ENCODE measurements at places on chromosomes 5 and 9. TPM values are rescaled to one million over a fixed set of nuclear protein-coding genes. Genes with fewer than 3 reads are reported as not detected.
A peak's percentile ranks its signal among the peaks of the same experiment; 100 is the strongest.

- no peak for DNase-seq
Measured at GRCh38 chr5:111856876-111857466, 100.0 kb upstream of the NREP start.

GLDC gene
- 0.62 TPM for total RNA-seq

OR13C8 gene
- not detected for total RNA-seq

DNA sequence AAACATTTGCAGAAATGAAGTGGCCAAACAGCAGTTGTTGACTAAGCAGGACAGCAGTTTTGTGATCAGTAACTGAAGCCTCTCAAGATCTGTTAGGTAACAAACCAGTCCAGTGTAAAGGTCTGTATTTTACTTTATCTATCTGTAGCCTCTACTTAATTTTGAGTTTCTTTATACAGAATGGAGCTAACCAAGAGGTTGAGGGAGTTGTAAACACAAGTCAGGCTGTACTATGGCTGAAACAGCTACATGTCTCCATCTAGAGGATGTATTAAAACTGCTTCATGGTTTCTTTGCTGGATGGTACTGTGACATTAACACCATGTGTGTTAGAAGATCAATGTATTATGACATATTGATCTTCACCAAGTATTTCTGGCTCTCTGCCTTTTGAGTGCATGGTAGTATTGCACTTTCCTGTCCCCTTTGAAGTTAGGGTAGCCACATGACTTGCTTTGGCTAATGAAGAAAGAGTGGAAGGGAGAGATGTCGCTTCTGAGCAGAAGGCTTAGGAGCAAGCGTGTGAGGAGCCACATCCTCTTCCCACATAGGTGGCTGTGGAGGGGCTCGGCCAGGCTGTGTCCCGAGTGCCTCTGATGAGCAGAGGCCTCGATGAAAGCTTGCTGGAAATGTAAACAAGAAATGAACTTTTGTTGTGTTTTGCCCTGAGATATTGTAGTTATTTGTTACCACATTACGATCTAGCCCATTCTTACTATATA, 105.6 kb upstream of the PCA3 start:
- peak; percentile 40 for DNase-seq

BTNL8 gene
- total RNA-seq = not detected

DNA sequence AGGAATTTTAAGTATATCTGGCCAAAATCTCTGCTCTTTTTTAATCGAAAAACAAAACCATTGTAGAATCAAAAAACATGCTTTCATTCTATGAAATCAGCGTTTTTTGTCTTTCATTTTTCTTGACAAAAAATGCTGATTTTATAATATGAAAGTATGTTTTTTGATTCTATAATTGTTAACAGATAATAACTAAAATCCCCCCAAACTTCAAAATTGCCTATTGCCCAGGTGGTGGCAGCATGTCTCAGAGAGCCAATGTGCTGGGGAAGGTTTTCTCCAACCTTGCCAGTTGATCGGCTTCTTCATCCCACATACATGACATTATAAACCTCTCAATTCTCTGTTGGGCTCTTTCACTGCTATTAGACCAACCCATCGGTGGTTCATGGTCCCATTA, 5.1 kb upstream of the SMIM15 start:
- peak; percentile 49 for DNase-seq

DNA sequence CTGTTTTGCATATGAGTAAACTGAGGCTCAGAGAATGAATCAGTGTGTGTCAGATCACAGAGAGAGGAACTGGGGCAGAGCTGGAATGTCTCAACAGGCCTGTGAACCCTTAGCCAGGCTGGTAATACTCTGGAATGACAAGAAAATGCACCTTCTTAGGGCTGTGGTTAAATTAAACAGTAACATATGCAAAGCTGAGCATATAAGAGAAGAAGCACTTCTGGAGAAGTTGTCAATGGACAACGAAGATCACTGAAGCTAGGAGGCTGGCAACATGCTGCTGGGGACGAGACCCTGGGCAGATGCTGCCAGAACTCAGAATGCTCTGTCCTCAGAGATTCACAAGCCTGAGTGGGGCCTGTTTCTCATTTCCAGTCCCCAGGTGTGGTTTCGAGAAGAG, 64.6 kb upstream of the EPB41L4B start:
- DNase-seq = no peak

PCDHB13 gene
- 6.4 TPM for total RNA-seq

DNA sequence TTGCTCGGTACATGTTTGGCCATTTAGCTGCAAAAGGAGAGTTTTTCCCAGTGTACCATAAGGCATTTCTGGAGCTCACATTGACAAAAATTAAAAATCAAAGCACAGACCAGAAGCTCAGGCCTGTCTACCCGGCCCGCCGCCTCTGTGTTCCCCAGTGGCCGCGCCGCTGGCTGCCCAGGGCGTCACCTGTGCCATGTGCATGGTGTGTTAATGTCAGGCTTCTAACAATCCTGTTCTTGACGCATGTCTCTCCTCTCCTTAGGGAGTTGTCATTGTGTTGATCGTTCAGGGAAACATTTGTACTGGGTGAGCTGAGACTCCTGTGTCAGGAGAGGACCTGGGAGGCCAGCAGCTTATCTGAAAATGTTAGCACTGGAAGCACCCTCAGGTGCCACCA, 9.6 kb upstream of the NTNG2 start:
- no peak for DNase-seq

GRCh38 chr5:54062958-54063357, 247.4 kb downstream of the ARL15 start:
- DNase-seq = no peak

DNA sequence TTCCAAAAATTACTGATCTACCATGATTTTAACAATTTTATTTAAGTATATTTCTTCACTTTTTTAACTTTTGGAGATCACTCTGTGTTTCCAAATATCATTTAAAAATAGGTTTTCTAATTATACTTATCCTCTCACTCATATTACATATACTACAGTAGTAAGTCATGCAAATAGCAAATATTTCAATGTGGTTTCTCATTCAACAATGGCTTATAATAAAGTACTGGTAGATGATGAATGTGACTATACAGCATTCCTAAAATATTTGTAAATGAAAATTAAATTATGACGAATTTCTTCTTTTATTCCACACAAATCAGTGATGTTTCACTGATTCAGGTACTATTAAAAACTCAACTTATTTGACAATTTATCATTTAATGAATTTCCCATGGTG, 176.3 kb upstream of the MEF2C start:
- DNase-seq = no peak

SLC45A2 gene
- 0.05 TPM for total RNA-seq

- DNase-seq = no peak
Measured at GRCh38 chr9:19516348-19516747, 107.5 kb downstream of the ACER2 start.

PFN3 gene
- not detected for total RNA-seq

UNC13B gene
- 22.9 TPM for total RNA-seq

DNA sequence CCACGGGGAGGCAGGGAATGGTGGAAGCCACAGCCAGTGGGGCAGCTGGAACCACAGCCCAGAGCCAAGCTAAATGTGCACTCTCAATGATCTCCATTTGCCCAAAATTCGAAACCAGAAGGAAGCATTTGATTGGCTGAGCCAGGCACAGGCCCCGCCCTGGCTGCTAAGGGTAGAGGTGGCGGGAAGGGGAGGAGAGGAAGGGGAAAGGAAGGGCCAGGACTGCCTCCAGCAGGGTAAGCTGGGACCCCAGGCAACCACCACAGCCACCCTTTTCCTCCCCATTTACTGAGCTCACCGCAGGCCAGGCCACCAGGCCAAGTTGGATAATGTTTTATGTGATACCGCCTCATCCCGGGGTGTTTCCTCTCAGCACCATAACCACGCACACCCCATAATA, 100.3 kb upstream of the RAPGEF1 start:
- no peak for DNase-seq

DNA sequence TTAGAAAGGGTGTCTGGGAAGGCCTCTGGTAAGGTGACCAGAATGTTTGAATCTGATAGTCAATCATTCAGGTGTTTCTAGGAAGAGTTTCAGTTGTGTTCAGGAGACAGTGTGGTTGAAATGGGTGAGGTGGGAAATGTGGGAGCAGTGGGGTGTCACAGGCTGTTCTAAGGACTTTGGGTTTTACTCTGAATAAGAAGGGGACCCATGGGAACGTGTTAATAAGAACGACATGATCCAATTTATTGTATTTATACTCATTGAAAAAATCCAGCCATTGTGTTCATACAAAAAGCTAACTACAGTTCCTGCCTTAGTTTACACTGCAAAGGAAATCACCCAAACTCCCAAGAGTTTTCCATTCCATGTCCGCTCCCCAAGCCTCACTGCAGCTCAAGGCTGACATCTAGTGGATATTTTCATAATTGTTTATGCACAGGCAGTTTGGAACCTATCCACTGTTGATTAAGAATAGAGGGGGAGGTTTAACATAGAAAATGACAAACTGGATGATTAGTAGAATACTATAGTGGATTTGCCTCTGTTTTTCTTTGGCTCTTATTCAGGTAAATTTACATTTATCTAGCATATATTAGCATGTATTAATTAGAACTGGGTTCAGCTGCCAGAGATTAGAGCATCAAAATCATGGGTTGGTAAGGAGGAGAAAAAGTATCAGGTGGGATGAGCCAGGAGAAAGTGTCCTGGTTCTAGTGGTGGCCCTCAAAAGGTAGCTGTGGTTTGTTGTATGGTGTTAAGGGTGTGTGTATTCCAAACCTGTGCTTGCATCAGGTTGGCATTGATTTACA, 17.7 kb downstream of the CAVIN4 start:
- DNase-seq = peak; percentile 82

NR5A1 gene
- total RNA-seq = not detected

BAAT gene
- total RNA-seq = 0.37 TPM

All from myocyte (in vitro differentiated cells).